Effector memory CD4-positive, alpha-beta T cell (primary cell): ENCODE measurements at places on chromosomes 6 and 20.
A peak's percentile ranks its signal among the peaks of the same experiment; 100 is the strongest.

- no peak for DNase-seq
These were observed 126.6 kb downstream of the MTFR2 start for GRCh38 chr6:136123468-136123867.

DNA sequence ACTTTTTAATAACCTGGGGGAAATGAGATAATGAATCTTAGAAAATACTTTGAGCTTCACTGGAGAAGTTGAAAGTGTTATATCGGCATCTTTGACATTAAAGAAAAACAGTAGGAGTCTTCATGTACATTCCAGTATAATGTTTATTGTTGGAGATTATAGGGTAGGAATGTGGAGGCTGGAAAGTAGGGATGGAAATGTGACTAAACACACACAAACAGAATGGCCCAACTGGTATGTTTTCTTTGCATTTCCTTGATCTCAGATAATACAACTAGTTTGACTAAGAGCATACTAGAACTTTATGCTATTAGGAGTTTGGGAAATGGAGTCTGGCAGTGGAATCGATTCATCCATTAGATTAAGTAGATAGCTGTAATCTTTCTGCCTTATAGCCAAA, 10.1 kb upstream of the BAG2 start:
- DNase-seq: no peak

GRCh38 chr20:4261333-4262284, 246.3 kb upstream of the RNF24 start:
- no peak for DNase-seq

GRCh38 chr20:36628076-36628475, 17.9 kb downstream of the SLA2 start:
- DNase-seq: no peak

DNA sequence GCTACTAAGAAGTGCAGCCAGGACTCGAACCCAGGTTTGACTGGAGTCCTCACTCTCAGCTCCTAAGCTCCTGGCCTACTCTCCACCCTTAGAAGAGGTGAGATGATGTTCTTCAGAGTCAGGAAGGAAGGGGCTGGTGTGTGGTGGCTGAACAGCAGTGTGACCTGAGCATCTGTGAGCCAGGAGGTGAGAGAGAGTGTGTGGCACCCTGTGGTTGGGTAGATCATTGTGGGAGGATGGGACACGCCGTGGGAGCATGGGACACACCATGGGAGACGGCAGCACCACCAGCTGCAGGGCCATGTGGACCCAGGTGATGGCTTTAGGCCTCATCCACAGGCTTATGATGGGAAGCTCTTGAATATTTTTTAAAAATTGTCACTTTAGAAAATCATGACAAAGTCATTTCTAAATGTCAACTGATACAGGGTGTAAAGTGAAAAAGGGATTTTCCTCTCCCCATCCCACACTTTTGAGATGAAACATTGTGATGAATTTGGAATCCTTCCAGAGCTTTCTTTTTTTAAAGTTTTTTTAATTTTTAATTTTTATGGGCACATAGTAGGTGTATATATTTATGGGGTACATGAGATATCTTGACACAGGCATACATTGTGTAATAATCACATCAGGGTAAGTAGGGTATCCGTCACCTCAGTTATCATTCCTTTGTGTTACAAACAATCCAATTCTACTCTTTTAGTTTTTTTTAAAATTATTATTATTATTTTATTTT, 31.6 kb downstream of the SRC start:
- DNase-seq: no peak

GRCh38 chr6:137705160-137706082, 161.6 kb upstream of the TNFAIP3 start:
- peak; percentile 56 for DNase-seq

DNA sequence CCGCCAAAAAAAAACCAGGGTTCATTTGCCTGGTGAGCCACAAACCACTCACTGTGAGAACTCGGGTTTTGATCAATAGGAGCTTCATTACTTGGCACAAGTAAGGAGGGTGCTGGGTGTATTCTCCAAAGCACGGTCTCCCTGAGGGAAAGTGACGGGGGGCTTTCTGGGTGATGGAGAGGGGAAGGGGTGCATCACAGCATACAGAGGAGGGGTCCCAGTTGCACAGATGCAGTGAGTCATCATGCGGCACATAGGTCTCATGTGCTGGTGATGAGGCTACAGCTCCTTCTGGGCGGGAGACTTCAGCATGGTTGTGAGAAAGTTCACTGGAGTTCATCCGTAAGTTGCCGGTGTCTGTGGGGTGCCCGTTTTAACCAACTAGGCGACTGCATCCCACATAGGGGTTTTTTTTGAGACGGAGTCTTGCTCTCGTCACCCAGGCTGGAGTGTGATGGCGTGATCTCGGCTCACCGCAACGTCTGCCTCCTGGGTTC, 36.2 kb downstream of the SUN5 start:
- DNase-seq: peak; percentile 69

- DNase-seq: no peak
These were observed 55.0 kb upstream of the VSX1 start for GRCh38 chr20:25136643-25137559.

- DNase-seq: no peak
These were observed 23.9 kb downstream of the CLDN20 start for GRCh38 chr6:155287762-155288161.

GRCh38 chr6:39453241-39453640, 130.7 kb upstream of the KCNK16 start:
- no peak for DNase-seq

- DNase-seq: no peak
These were observed 60.8 kb upstream of the CARMIL1 start for GRCh38 chr6:25218346-25218745.

GRCh38 chr6:90701146-90701781, 114.4 kb upstream of the MAP3K7 start:
- no peak for DNase-seq

- no peak for DNase-seq
These were observed 32.2 kb downstream of the MRAP2 start for GRCh38 chr6:84065693-84066290.

DNA sequence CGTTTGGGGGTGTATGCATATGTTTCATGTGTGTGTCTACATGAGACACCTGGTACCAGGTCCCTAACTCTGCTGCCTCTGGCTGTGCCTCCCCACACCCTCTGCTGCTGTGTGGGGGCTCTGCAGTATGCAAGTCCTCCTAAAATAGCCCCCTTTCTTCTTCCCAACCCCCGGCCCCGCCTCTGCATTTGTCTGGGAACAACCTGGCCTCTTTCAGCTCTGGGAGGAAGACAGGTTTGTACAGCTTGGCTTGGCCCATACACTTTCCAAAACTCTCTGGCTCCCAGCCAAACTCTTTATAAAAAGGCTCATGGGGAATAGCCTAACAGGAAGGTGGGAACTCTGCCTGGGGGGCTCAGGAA, 27.1 kb upstream of the EMILIN3 start:
- DNase-seq: no peak

GRCh38 chr6:26538572-26538902, 371 bp downstream of the HMGN4 start:
- DNase-seq: no peak

DNA sequence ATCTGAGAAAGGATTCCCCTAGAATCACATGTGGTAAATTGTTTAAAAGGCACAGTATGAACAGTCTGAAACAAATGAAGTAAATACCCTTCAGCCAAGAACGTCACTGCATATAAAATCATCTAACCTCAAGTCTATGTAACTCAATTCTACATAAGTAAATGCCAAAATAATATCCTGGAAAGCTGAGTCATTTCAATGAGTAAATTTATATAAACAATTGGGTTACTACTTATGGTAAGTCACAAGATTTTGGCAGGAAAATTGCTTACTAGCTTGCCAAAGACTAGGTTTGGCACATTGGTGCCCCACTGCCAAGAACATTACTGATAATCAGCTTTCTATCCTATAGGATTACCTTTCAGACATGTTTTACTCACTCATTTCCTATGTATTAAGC, 8.4 kb downstream of the GMDS start:
- DNase-seq: no peak

GRCh38 chr20:43994486-43995100, 79.9 kb downstream of the TOX2 start:
- no peak for DNase-seq

- DNase-seq: no peak
These were observed 45.5 kb downstream of the CEP43 start for GRCh38 chr6:167044696-167045095.

DNA sequence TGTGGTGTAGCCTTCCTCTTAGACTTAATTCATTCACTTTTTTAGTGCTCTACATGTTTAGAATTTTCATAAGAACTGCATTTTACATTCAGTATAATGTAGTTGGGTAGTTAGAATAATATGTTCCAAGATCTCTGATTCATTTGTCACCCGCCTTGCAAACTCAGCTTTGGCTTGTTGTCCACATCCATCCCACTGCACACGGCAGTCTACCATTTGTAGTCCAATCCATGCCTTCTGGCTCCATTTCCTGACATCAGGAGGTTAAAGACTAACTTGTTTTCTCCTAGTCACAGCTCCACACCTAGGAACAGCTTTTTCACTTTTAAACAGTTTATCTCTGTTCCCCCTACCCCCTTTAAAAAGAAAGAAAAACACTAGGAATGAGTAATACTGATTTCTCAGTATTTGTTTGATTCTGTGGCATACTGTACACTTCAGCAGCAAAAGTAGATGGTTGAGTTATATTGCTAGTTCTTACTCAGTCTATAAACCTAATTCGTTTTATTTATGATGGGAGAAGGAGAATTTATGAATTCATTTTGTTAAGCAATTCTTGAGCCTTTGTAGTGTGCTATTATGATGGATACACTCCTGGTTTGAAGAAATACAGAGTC, 180.9 kb downstream of the ARID1B start:
- DNase-seq: no peak

DNA sequence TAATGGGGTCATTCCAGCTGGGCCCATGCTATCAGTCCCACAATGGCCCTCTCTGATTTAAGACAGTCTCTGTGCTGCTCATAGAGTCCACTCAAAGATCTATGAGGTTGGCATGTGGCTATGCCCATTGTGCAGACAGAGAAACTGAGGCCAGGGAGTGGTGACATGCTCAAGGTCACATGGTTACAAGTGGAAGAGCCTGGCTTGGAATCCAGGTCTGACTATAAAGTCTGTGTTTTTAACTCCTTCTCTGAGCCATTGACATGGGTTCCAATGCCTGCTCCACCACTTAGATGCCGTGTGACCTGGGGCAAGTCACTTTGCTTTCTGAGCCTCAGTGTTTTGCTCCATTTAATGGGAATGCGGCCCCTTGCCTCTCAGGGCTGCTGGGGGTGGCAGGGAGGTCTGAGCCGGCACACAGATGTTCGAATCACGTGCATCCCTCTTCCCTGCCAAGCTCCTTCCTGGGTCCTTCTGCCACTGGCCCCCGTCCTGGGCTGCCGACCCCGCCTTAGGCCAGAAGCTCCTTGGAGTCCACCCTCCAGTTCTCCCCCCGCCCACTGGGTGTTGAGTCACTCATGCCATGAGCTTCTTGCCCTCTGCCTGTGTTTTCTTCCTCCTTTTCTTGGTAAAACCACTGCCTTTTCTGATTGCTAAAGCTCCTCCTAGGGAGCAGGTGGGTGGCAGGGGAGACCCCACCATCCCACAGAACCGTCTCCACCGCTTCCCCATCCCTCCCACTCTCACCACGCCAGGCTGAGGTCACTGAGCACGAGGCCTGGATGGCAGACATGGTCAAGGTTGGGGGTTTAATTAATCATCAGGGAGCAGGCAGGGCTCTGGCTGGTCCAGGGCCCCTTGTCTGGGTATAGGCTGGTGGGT, 35.7 kb downstream of the CEBPB start:
- DNase-seq: no peak

GRCh38 chr6:25341203-25341552, 62.0 kb downstream of the CARMIL1 start:
- DNase-seq: no peak

DNA sequence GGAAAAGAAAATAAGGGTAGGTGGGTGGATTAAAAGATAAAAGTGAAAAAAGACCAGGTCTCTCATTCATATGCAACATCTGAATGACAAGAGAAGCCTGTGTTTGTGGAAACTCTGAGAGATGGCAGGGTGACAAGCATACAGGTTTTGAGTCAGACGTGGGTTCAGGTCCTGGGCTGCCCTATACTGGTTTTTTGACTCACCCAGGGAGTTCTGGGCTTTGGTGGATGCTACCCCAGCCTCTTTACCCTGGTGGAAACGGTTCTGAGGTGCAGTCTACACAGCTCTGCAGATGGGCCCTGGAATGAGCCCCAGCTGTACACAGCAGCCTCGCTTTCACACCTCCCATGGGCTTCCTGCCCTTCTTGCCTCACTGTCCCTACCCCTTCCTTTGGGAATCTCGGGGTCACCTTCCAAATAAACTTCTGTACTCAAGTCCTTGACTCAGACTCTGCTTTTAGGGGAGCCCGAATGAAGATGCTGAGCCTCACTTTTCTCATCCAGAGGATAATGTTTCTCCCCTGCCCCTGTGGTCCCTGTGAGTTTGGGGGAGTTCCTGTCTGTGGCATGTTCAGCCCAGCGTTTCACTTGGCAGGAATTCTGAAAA, 77.7 kb upstream of the CLDN20 start:
- DNase-seq: no peak
